ENCODE measurements at places on chromosomes 7 and 10.

- no peak for DNase-seq
These were observed 121.5 kb upstream of the PRR15 start for GRCh38 chr7:29442146-29442545.

GRCh38 chr10:123147635-123148413, at the start of gene HMX2:
Gene HMX2, plus strand, starts transcription at chr10:123148136. Its CDS starts 243 bp downstream, at chr10:123148379.
- DNase-seq: no peak

- DNase-seq: peak; percentile 99
These were observed 84.5 kb downstream of the SRPK2 start for GRCh38 chr7:105304040-105304895.

DNA sequence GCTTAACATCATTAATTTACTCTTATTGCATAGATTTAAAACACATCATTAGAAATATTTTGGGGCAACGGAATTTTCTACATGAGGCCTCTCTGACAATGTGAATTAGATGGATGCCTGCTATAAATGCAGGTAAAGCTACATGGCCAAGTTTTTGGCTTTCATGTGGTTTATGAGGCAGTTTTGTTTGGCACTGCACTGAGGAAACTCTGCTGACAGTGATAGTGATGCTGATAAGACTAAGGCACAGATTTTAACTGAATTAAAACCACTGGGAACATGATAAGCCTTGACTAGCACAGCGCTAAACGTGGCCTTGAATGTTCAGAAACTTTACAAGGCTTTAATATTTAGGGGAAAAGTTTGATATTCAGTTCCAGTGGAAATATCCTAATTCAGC, 114.3 kb upstream of the NOBOX start:
- no peak for DNase-seq

DNA sequence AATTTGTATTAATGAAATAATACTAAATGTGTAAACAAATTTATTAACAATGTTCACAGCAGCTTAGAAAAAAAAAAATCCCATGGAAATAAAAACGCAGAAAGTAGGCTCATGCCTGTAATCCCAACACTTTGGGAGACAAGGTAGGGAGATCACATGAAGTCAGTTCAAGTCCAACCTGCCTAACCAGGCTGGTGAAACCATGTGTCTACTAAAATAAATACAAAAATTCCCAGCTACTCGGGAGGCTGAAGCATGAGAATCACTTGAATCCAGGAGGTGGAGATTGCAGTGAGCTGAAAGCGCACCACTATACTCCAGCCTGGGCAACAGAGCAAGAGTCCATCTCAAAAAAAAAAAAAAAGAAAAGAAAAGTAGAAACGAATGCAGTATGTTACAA, 36.2 kb downstream of the LARP4B start:
- no peak for DNase-seq

GRCh38 chr10:131201741-131202515, 109.6 kb downstream of the TCERG1L start:
- no peak for DNase-seq

- no peak for DNase-seq
These were observed 370.5 kb downstream of the MDFIC start for GRCh38 chr7:115292381-115292780.

DNA sequence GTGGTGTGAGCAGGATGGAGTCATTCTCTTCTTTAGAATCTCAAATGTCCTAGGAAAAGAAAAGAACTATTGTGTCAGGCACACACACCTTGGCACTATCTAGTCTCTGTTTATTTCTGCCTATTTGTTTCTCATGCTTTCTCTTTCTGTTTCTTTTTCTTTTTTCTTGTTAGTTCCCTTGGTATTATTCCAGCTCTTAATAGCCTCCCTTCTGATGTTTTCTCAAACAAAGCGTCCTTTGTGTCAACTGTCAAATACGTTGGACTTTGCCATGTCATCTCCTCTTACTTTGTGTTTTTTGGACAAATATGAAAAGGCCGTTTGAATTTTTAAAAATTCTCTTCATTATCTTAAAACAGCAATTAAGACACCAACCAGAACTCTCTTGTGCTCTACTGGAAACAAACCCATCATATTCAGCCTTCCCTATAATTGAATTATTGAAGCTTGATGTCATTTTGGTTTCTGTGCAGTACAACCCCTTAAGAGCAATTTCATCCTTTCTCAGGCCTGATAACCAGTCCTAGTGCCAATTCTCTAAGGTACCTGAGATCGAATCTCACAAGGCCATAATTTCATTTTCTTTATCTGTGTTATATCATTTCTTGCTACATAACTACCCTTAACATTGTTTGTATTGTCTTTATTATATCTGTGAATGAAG, 497.8 kb upstream of the NRP1 start:
- DNase-seq: peak; percentile 60

- DNase-seq: no peak
These were observed 67.0 kb downstream of the CTBP2 start for GRCh38 chr10:125093199-125093973.

- no peak for DNase-seq
These were observed 21.7 kb upstream of the JAKMIP3 start for GRCh38 chr10:132043861-132044695.

DNA sequence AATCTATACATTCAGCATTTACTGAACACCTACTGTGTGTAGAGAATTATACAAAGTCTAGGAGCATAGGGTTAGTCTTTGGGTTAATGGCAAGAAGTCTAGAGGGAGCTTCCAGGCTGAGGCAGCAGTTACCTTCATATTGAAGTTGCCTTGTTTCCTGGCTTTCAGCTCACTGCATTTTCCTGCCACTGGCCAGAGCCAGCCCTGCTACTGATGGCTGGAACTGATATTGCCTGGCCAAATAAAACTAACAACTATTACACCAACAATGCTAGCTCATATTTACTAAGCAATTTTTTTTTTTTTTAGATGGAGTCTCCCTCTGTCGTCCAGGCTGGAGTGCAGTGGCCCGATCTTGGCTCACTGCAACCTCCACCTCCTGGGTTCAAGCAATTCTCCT, 165.7 kb upstream of the ITGB1 start:
- no peak for DNase-seq

DNA sequence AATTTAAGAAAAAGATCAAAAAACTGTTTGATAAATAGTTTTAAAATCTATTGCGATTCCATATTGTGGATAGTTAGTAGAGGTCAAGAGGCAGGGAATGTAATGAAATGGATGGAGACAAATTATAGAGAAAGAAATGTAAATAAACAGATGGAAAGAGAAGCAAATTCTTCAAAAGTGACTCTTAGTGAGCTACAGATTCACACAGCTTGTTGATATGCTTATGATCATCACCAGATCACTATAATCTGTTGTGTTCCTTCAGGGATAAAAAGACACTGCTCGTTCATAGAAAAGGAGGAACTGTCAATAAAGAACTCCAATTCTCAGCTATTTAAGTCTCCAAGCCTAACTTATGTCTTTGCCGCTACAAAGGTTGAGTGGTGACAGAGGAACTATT, 251.4 kb upstream of the SEMA3C start:
- DNase-seq: no peak

- no peak for DNase-seq
These were observed 8.0 kb downstream of the POLM start for GRCh38 chr7:44074349-44074695.

DNA sequence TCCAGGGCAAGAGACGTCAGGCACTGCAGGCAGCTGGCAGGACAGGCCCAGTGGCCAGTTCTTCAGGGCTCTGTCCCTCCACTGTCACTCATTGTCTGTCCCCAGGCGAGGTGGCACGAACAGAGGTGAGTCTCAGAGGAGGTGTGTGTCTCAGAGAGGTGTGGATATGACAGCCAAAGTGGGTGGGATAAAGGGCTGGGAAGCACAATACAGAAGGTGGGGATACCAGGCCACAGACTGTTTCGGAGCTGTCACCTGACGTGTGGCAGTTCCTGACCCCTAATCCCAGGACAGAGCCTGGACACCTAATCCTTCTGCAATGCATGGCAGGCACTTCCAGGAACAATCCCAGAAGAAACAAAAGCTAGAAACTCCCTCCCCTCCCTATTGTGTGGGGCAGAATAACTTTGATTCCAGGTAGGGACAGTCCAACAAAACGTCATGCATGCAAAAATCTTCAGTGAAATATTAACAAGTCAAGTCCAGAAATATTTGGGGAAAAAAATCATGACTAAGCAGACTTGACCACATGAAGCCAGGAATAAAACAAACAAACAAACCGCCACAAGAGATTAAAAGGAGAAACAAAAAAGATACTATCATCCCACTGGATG, 11.6 kb downstream of the KLRG2 start:
- DNase-seq: no peak

GRCh38 chr10:48564466-48565160, 40.3 kb downstream of the ARHGAP22 start:
- DNase-seq: no peak

DNA sequence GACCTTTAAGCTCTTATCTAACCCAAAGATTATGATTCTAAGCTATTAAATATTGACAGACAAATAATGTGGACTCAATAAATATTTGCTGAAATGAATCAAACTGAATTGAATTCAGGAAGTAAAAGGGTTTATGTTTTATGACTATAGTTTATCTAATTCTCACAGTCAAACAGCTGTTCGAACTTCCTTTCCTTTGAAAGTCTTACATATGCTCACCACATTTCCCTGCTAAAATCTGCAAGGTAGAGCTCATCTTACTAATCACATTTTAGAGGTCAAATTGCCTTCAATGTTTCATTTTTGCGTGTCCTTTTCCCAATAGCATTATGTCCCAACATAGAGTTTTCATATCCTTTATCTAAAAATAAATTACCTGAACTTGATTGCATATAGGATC, 154.9 kb upstream of the PPP1R3A start:
- DNase-seq: no peak

DNA sequence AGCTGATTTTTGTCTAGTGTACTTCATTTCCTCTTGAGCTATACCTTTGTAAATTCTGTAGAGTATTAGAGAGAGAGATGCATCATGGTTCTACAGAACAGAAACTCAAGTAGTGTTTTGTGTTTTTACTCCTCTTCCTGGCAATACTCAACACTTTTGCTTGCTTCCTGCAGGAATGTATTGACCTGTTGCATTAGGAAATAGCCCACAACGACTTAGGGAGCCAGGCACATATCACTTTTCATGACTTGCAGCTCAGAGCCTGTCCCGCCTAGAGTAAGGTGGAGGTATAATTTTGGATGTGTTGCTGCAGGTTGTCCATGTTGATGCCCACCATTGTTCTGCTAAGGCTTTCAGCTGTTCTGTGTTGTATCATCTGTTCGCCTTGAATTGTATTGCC, 216.3 kb downstream of the SDK1 start:
- no peak for DNase-seq

GRCh38 chr10:71756311-71757191, 16.8 kb downstream of the VSIR start:
- DNase-seq: peak; percentile 62

DNA sequence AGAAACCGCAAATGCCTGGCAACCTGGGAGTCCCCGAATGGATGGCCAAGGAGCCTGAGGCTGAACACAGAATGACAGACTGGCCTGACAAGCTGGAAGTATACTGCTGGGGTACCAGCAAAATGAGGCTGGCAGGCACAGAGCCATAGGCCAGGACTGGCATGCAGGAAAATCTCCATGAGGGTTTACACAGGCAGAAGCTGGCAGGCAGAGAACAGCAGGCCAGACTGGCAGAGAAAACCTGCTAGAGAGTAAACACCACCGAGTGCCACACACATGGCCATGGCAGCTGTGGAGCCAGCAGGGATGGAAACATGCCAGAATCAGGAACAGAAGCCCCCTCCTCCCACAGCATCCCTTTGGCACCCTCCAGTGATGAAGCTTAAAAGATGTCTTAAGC, 63.4 kb downstream of the CRPPA start:
- peak; percentile 6 for DNase-seq

DNA sequence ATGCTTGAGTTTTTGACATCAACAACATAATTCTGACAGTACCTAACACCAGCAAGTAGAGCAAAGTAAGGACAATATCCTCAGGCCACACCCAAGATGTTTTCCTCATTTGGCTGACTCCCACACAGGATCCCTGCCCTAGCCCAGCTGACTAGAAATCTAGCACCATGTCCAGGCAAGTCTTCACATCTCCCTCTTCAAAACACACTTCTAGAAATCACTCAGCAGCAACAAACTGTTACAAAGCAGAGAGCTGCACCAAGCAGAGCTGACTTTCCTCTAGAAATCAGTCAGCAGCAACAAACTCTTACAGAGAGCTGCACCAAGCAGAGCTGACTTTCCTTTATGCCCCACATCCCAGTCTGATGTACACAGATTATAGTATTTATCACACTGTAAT, 7.7 kb downstream of the TMEM168 start:
- no peak for DNase-seq

- DNase-seq: no peak
These were observed at the start of gene SUN1 for GRCh38 chr7:832167-832967. Gene SUN1, plus strand, starts transcription at chr7:832476. Its CDS starts 49 bp downstream, at chr7:832525.

GRCh38 chr7:131604841-131605279, 48.4 kb upstream of the PODXL start:
- no peak for DNase-seq

DNA sequence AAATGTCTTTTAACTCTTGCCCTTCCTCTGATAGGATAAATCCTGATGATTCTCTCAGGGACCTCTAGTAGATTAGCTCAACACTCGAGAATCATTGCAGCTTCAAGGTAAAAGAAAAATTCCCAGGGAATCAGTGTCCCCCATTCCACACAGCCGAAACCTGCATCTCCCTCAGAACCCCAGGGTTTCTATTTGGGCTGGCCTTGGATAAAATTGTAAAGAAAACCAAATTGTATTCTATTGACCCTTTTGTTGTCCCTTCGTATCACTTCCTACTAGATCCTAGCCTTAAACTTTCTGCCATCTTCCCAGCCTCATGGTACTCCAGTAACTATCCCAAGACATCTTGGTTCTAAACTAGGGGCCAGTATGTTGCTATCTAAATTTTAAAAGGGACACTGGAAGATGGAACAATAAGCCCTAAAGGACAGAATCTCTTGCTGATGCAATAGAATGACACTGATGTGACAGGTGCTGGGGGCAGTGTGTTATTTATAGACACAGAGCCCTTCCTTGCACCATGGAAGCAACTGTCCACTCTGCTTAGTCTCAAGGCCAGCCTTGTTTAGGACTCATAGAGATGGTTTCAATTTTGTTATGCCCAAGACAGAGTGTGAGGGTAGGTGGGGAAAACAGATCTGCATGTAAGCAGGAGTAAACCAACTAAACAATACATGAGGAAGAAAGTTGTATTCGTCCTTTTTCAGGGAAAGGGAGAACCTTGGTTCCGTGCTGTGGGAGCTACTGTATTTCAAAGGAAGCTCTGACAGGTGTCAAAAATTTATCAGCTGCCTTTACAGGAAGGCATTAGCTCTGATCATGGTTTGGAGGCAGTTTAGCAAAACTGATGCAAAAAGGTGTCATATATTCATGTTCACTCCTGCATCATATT, 7.6 kb downstream of the ASB15 start:
- DNase-seq: no peak

- no peak for DNase-seq
These were observed 7.2 kb downstream of the DBNL start for GRCh38 chr7:44051611-44052220.

DNA sequence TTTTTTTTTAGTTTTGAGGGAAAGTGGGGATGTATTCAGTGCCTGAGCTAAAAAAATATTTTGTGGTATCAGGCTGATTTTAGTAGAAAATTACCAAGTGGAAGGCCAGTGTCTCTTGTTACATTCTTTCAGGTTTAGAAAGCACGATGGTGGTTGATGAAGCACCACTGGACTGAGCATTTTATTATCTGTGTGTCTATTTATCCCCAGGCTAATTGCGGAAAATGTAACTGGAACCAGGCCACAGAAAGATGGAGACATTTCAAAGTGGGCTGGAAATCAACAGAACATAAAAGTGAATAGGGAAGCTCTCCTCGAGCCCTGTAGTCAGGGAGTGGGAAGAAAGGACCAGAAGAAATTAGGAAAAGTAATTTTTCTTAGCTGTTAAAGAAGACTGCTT, 261.0 kb downstream of the STK31 start:
- no peak for DNase-seq
